Hematopoietic multipotent progenitor cell treated with erythropoietin and hydrocortisone succinate and interleukin-3 and kit ligand, for 8 days (in vitro differentiated cells): ENCODE measurements at places on chromosomes 7 and 10.
A peak's percentile ranks its signal among the peaks of the same experiment; 100 is the strongest.

DNA sequence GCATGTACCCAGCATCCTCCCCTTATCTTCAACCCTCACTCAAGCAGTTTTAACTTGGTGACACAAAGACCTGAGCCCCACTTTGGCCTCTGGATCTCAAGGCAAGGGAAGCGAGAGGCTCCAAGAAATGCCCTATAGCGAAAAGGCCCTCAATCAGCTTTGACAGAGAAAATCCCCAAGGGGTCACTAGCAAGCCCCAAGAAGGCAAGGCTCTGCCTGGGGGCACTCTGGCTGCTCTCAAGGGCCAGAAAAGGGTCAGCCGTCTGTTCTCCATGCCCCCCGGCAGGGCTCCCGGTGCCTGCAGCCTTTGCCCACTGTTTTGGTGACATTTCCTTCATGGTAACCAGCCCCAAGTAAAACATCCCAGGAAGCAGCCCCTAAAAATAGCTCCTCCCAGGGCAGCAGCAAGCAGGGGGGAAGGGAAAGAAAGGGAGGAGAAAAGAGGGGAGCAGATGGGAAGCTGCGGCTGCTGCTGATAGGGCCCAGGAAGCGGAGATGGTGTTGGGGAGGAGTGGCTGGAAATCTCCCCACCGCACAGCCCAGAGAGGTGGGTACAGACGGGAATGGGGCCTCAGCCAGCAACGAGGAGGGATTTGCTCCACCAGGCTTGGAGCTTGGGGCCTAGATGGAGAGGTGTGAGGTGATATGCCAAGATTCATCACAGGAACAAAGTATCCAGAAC lies 7.1 kb downstream of the CAMK2G start:
- no peak for DNase-seq

DNA sequence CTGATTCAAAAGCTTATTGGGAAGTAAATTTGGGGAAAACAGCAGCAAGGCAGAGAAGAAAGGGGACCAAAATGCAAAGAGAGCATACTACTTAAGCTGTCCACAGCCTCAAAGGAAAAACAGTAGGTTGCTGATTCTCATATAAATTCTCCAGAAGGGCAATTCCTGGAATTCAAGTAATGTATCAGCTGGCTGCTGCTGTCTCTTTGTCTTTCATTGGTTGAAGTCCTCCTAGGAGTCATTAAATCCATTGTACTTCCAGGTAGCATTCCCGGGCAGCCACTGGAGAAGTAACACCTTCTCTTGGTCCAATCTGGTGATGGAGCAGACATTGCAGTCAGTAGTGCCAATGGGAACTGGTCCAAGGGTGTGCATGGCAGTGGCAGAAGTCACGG lies 22.7 kb downstream of the BET1 start:
- no peak for DNase-seq

DNA sequence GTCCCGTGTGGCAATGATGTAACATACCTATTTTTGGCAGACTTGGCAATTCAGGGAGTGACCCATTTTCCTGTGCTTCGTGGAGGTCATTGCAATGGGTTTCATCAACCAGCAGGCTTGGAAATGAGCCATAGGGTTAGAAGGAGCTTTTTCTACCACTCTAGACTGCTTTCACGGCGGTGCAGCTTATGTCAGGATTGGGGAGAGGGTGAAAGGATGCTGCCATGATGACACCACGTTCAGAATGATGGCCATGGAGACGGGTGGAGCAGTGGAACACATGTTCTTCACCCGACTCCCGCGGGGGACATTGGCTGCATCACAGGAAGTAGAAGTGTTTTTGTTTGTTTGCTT lies 220.2 kb downstream of the EMX2 start:
- DNase-seq, result peak; percentile 6

DNA sequence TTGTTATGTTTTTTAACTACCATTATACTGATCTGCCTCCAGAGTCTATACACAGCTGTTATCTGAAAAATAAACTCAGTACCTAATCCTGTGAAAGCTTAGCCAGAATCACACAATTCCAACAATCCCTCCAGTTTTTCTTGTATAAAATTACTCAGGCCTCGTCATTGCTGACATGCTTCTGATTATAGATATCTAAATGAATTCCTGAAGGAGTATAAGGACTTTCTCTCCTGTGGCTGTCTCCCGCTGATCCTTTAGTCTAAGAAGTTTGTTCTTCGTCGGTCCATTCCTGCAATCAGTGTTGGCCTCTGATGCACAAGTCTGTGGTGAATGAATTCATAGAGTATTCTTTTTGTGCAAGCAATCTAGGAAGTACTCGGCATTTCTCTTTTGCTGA lies 288.9 kb upstream of the SEMA3C start:
- DNase-seq, result no peak

GRCh38 chr10:116566932-116567331 lies 21.2 kb downstream of the PNLIP start:
- no peak for DNase-seq

GRCh38 chr10:124285587-124286527 lies 132.9 kb downstream of the OAT start:
- no peak for DNase-seq
